ENCODE measurements at places on chromosomes 6 and 20.

- no peak for DNase-seq
Observed at GRCh38 chr6:105769197-105769596, 316.9 kb upstream of the PRDM1 start.

DNA sequence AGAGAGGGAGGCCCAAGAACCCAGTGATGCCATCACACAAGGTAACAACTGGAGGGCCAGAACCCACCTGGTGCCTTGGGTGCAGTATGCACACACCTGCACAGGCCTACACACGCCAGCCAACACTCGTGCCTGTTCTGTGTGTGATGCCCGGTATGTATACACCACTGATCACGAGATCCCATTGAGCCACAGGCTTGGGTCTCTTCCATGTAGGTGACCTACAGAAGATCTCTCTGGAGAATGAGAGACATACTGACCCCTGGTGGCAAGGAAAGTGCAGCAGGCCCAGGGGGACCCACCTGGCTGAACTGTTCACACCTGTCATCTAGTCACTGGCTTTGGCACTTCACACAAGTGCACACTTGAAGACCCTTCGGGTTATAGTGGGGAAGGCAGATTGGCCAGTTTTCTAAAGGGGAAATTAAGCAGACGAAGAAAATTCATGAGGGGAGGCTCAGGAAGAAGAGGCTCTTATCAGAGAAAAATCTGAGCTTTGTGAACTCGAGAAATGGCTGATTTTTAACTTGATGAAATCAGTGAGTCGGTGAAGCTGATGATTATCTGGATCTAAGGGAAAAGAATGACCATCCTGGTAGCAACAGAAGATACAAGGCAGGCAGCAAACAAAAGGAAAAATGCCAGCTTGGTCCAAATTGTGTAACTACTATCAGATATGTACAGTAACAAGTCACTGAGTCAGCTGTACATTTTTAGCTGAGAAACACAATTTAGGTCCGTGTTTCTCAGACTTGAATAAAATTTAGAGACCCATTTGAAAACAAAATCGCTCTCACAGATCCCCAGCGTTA, 69.1 kb upstream of the PBOV1 start:
- DNase-seq, result no peak

DNA sequence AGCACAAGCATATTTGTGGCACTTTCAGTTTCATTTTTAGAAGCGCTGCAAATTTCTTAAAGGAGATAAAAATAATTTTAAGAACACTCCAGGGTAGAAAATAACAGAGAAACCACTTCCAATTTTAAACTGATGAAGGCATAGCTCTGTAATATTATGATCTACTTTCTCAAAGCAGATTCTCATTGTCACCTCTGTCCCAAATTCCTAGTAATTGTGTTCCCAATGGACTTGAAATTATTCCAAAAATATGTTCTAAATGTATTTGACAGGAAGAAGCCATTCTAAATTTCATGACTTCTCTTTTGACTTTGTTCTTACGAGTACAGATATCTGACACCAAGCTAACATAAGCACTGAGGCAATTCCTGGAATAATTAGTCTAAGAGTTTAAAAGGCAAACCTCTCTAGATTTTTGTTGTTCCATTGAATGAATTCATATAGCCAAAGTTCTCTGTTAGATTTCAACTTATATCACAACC, 140.2 kb upstream of the CARMIL1 start:
- DNase-seq, result no peak

DNA sequence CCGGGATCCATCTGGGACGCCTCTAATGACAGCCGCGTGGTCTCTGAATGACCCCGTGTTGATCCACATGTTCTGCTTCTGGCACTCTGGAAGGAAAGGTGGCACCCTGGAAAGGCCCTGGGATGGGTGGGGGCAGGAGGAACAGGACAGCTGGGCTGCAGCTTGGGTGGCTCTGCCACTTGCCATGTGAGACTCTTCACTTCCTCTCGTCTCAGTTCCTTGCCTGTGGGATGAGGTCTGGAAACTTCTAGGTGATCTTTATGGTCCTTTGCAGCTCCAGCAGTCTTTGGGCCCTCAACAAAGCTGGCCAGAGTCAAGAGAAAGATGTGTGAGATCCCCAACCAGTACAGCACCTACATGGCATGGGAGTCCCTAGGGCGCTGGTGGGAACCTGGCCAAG, 26.5 kb downstream of the PPP1R3G start:
- no peak for DNase-seq

GRCh38 chr6:10643201-10643651, 51.2 kb downstream of the C6orf52 start:
- DNase-seq, result no peak

- DNase-seq, result no peak
Observed at GRCh38 chr6:127539272-127539671, 20.1 kb upstream of the MTCL3 start.

DNA sequence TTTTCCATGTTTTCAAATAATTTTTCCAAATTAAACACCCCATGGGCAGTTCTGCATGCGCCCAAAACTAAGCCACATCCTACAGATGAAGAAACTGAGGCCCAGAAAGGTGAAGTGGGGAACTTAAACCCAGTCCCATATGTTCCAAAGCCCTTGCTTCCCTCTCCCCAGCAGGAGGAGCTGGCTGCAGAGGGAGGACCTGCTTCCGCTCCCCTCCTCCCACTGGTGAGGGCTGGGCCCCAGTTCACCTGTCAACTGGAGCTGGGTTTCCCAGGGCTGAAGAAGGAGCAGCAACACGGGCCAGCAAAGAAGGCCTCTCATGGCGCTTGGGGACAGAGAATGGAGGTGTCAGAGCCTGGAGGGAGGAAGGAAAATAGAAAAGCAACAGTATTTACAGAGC, 1.4 kb upstream of the RBPJL start:
- DNase-seq, result no peak

DNA sequence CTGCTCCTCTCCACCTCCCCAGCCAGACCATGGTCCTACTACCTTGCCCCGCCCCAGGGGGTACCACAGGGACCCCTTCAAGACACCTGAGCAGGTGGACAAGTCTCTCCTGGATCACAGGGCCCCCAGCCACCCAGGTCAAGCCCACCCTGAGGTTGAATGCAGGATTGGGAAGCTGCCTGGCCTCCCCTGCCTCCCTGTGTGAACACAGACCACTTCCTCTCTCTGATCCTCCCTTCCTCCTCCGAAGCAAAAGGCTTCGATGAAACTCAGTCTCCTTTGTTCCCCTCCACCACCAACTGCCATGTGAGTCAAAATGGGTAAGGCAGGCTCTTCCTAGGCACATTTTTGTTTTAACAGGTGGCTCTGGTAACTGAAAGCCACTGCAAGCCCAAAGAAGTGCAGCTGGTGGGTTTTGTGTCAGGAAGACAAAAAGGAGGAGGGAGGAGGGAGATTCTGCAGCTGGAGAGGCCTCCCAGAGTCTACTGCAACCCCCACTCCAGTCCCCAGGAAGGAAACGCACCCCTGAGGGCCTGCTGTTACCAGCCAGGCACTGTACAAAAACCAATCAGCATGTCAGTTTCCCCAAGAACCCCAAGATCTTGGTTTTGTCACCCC, 5.4 kb downstream of the ADA start:
- DNase-seq, result peak; percentile 17

- no peak for DNase-seq
Observed at GRCh38 chr20:32416206-32416605, 58.1 kb downstream of the ASXL1 start.

- no peak for DNase-seq
Observed at GRCh38 chr20:38435555-38435939, 419 bp upstream of the SNHG17 start.

- DNase-seq, result no peak
Observed at GRCh38 chr20:5608104-5608441, 142.1 kb upstream of the SHLD1 start.

GRCh38 chr6:80728830-80729229, 622.4 kb downstream of the BCKDHB start:
- DNase-seq, result no peak

DNA sequence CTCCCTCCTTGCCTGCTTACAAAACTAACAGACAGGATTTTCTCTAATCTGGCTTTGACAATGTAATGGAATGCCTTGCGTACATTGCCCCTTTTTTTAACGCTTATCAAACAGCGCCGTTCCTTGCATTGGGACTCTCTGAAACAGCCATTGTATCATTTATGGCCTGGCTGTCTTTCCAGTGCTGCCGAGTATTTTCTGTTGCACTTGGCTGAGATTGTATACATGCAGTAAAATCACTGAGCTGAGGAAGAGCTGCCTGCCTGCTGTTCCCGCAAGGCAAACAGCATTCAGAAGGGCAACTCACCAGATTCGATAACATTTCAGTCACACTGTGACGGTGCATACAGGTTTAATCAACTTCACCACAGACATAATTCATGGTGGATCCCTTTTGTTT, 106.0 kb downstream of the SH3BGRL2 start:
- no peak for DNase-seq

DNA sequence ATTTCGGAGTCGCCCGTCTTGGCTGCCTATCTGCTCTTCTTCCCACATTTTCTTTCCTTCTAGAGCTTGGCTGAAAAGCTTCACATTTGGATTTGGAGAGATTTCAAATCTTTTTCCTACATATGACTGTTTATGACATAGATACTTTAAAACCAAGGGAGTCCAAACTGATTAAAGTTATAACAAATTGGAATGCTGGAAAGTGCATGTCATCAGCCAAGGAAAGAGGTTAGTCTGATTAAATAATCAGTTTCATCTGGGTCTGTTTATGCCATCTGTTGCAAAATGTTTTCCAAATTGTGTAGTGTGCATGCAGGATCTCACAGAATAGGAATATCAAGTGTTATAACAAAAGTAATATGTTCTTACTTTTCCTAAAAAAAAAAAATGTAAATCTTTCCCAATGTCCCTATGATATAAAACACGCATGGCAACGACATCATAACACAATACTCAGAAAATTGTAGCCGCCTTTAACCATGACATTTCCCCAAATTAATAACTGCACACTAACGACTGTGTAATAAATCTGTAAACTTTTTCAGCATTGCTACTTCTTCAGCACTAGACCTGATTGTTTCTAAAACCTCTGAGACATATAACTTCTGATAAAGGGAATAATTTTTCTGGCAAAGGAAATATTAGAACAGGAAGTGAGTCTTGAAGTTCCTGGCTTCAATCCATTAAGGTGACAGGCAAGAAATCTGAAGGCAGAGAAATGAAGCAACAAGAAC, 230.2 kb upstream of the FOXQ1 start:
- no peak for DNase-seq

- DNase-seq, result no peak
Observed at GRCh38 chr6:31530659-31531058, 1.9 kb downstream of the MCCD1 start.

DNA sequence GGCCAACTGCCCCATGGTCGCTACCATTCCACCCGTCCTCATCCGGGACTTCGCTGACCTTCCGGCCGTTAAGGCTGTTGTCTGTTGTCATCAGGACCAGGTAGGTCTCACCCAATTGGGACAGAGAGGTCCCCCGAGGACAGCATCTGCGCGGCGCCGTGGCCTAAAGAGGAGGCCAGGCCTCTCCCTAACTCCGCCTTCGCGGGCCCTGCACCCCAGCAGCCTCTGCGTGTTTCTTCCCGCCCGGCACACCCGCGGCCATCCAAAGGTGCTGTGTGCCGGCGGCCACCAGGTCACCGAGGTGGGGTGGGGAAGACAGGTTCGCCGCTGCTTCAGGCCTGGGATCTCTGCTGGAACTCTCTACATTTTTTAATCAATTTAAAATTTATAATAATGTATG, 9.0 kb downstream of the OR2W1 start:
- no peak for DNase-seq

GRCh38 chr20:45850926-45851325, 6.3 kb downstream of the ACOT8 start:
- DNase-seq, result no peak

GRCh38 chr6:46221222-46221793, 50.5 kb upstream of the ENPP5 start:
- DNase-seq, result no peak

DNA sequence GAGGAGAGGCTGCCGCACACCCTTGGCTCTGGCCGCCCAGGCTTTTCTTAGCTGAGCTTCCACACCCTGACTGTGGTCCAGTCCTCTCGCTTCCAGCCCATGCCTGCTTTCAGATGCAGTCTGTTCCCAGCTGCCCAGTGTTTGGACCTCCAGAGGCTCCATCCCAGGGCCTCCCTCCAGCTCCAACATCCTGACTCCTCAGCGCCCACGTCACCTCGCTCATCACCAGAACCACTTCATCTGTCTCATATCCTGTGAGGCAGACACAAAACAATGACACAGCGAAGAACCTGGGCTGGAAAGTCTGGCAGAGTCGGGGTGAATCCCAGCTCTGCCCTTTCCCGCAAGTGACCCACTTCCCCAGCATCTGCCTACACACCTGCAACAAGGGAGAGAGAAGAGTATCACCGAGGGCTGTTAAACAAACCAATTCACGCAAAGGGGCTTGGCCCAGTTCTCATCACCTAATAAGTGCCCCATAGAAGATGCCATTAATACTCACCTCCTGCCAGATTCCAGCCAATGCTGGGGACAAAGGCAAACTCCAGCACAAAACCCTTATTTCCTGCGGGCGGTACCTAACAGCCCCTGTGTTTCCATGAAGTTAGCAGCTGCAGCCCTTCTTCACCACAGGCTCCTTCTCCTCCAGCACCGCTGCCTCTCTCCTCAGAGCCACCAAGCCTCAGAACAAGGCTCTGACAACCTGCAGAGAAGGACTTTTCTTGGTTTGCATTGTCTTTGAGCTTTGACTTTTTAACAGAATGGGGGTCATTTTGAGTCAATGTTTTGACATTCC, 133.4 kb upstream of the CDH4 start:
- DNase-seq, result no peak

DNA sequence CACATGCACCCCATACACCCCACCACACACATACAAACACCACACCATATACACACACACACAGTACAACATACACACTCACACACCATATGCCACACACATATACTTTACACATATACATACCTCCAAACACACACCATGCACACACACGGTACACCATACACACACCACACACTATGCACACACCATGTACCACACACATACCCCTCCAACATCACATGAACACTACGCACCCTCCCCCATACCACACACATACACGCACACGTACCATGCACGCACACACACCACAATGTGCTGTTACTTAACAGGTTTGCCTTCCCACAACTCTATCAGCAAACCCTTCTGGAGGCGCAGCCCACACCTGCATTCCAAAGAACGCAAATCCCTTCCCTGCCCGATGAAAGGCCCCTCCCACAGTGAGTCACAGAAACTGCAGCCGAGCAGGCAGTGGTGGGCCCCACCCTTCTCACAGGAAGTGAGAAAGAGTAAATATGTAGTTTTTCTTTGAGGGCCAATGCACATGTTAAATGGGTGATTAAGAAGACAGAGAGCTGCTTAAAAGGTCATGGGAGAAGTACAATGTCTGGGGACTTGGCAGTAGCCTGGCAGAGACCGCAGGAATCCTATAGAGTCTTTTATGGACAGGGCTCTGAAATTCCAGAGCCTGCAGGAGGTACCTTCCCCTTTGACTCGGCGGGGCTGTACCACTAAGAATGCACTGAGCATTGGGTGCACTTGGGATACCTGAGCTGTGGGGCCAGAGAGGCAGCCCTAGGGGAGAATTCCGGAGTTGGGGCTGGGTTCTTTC, 34.1 kb upstream of the EZR start:
- peak; percentile 24 for DNase-seq

- no peak for DNase-seq
Observed at GRCh38 chr20:32807706-32808105, 12.0 kb upstream of the MAPRE1 start.

GRCh38 chr20:54479138-54479906, 3.9 kb downstream of the DOK5 start:
- DNase-seq, result no peak

- DNase-seq, result no peak
Observed at GRCh38 chr20:60055740-60056139, 97.5 kb downstream of the CDH26 start.
